CD4-positive, alpha-beta T cell treated with Interleukin-6 at 100 ng/mL for 8 hours (primary cell): ENCODE measurements at places on chromosomes 4 and X.

- DNase-seq, result no peak
These were observed 4.7 kb downstream of the FAM120C start for GRCh38 chrX:54178100-54178940.

GRCh38 chrX:72314881-72315280, 9.2 kb upstream of the CITED1 start:
- DNase-seq, result no peak

- no peak for DNase-seq
These were observed 38.0 kb downstream of the PTTG2 start for GRCh38 chr4:37998226-37998625.

DNA sequence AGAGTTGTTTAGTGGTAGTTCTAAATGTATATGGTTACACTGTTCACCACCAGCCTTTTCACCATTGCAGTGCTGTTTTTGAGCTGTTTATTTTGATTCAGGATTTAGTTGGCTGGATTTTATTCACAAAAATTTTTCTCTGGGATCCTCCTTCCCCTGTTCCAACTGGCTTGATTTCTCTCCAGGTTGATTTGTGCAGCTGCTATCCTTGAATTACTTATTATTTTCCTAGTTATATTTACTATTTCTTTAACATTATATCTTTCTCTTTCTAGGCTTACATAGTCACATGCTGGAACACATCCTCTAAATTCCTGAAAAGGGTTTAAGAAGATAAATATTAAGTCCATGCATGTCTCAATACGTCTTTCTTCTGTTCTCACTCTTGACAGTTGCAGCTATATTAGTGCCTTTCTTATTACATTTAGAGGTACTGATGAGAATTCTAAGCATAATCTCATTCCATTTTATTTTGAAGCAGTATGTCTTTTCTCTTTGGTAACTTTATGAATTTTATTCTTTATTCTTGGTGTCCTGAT, 82.2 kb downstream of the SUPT20HL2 start:
- DNase-seq, result no peak

DNA sequence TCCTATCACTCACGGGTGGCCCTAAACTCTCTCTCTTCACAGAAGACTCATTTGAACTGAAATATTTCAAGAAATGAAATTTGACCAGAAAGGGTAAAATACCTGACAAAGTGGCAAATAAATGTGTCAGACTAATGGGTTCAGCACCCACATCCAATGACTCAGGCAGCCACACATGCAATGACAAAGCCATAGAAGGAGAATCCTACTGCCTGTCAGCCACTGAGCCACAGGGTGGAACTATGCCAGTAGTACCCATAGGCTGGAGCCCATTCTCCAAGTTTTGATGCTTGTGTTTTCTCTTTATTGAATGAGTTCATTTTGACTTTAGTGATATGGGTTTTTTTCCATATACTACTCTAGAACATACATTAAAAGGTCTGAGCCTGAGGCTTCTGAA, 179.0 kb downstream of the BEND2 start:
- DNase-seq, result no peak

- no peak for DNase-seq
These were observed 109.4 kb downstream of the PDHA2 start for GRCh38 chr4:95949136-95949765.

DNA sequence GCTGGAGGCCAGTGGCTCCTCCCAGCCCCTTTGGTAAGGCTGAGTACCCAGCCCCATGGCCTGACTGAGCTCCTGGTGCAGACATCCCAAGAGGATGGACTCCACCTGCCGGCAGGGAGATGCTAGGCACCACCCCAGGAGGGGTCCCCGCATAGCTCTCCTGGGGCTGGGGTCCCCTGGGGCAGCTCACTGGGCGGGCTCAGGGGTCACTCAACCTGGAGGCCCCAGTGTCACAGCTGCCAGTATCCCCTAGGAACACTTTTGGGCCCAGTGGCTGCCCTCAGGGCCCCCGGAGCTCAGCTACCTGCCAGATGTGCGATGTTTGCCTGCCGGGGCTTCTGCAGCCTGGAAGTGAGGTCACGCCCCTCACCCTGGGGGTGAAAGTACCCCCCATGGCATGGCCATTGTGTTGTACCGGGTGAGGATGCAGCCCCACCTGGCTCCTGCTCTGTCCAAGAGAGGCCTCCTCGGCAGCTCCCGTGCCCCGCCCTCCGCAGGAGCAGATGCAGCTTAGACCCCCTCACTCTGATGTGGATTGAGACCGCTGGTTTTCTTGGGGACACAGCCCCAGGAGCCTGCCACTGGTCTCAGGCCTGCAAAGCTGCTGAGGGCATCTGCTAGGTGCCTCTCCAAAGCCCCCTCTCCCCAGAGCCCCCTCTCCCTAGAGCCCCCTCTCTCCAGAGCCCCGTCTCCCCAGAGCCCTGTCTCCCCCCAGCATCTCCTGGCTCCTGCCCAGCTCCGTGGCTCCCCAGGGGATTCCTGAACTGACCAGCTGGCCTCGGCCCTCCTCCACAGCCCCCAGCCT, 6.7 kb upstream of the HGFAC start:
- DNase-seq, result no peak

- no peak for DNase-seq
These were observed 1118.7 kb downstream of the SH3BGRL start for GRCh38 chrX:82320569-82320968.

- DNase-seq, result peak; percentile 62
These were observed 21.0 kb upstream of the DCTD start for GRCh38 chr4:182938205-182938645.

GRCh38 chr4:83546786-83547185, 10.9 kb downstream of the GPAT3 start:
- DNase-seq, result no peak

GRCh38 chr4:4320528-4320927, 30.5 kb downstream of the ZBTB49 start:
- no peak for DNase-seq

- no peak for DNase-seq
These were observed 26.8 kb upstream of the SPARCL1 start for GRCh38 chr4:87555773-87556619.

- DNase-seq, result no peak
These were observed 648.6 kb upstream of the AGA start for GRCh38 chr4:178090640-178091411.

GRCh38 chrX:338281-338835, 19.8 kb upstream of the GTPBP6 start:
- DNase-seq, result no peak

DNA sequence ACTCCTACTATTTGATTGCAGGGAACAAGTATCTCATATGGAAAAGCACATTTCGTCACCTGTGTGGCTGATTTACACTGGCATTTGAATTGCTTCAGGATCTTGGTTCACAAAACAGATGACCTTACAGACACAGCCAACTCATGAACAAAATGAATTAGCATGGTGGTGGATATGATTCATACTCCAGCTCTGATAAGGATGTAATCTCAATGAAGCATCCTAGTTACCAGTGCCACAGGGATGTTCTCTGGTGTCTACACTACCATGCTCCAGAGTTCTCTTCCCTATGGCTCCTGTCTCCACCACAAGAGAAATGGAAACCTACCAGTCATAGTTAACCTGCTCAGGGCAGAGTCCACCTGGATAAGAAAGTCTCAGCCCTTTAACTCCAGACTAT, 40.7 kb downstream of the TEC start:
- DNase-seq, result no peak

- DNase-seq, result no peak
These were observed 97.6 kb upstream of the BCOR start for GRCh38 chrX:40195368-40195767.

DNA sequence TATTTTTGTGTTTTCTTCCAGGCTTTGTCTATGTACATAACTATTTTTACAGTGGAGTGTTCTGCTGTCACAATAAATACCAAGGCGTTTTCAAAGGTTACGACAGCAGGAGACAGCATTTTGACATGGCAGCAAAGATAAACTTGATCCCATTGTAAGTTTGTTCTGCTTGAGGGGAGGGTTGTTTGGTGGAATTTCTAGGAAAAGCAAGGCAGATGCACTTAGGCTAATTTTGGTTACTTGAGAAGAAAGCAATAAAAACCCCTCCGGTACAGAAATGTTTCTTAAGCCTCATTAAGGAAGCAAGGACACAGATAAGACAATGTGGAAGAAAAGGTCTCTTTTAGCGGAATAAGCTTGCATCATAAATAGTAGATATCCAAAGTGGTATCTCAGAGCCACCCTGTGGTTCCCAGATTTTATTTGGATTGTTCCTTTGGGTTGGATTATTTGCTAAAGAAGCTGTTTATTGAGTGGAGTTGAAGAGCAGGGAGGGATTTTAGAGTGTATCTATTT, 54.3 kb downstream of the CLCN5 start:
- no peak for DNase-seq

DNA sequence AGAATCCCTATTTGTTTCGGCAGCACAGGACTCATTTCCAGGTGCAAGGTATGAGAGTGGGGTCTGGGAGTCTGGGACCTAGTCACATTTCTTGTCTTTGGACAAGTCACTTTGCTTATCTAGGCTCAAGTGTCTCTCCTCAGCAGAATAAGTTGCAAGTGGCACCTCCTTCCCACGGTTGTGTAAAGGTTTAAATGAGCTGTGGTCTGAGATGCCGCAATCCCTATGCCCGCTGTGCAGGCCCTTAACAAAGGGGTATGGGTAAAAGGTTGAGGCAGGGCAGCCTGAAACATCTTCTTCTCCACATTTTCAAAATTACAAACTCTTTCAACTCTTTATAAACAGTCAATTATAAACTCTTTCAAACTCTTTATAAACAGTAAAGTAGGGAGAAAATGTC, 93.7 kb downstream of the RTL5 start:
- DNase-seq, result no peak

- peak; percentile 38 for DNase-seq
These were observed 215.2 kb upstream of the PSAPL1 start for GRCh38 chr4:7649741-7650531.

DNA sequence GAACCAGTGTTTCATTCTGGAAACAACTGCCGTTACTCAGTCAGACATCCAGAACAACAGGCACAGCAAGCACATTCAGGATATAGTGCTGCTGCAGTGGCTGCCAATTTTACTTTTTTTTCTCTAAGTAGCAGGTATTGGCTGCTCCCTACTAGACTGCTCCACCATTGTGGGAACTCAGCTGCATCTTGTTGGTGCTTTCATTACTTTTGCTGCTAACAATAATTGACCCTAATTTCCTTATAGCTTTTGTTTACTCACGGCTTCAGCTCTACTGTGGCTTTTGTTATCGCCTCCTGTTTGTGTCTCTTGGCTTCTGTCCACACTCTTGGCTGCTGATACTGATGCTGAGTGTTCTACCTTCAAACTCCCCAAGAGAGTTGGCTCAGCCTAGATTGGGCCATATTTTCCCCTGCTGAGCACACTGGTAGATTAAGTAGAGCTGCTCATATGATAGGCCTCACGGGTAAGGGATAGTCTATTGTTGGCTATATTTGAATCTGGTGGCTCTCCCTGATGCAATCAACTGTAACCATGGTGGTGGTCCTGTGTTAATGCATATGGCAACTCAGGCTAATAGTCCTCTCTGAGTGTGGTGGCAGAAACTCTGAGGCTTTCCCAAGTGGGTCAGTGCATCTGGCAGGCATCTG, 44.5 kb upstream of the IL2 start:
- DNase-seq, result no peak

DNA sequence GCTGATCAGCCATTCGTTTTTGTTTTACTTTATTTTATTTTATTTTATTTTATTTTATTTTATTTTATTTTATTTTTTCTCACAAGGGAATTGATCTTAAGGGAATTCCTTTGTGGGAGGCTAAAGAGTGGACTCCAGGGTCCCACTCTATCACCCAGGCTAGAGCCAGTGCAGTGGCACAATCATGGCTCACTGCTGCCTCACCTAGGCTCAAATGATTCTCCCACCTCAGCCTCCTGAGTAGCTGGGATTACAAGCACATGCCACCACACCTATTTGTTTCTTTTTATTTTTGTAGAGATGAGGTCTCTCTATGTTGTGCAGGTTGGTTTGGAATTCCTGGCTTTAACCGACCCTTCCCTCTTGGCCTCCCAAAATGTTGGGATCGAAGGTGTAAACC, 17.5 kb upstream of the PABPC4L start:
- DNase-seq, result no peak

DNA sequence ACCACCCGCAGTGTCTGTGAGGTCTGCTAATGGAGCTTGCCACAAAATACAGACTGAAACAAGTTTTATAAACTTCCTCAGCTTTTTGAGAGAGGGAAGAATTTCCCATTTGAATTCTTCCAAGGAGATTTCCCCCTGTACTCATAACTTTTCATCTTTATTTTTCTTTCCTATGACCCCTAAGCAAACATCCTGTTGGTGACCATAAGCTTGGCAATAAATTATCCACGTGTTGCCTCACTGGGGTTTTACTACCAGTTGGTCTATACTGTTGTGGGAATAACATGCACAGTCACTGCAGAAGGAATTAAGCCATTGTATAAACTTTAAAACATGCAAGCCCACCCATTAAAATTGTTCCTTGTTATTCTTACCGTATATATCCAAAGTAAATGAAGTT, 86.2 kb downstream of the SLC39A8 start:
- no peak for DNase-seq

DNA sequence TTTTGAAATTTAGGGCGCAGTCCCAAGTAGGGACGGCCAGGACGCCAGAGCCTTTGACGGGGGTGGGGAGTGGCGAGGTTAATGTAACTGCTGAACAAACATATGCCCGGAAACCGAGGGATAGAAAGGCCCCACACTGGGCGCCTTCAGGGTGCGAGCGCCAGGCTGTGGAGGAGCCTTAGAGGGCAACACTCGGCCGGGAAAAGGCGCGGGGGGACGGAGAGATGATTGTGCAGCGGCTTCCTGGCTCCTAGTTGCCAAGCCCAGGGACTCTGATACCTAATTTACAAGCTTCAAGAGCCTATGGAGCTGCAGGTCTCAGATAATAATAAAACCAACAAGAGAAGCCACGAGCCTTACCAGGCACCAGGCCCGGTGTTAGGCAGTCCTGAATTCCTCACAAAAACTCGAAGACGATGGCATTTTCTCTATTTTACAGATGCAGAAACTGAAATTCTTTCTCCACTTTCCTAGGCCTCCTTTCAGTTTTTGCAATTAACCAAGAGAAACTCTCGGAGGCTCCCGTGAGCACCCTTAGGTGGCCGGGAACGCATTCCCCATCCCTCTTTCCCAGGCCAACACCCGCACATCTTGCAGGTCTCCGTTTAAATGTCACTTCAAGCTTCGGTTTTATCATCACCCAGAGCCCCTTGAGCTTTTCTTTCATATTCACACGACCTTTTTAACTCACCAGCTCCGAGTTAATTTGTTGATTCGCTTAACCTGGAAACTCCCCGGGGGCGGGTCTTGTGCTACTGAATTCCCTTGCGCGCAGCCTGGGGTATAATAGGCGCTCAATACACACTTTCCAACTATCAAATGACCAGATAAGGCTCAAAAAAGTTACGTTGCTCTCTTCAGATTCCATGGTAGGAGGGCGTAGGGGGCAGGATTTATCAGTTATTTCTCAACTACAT, 6.4 kb upstream of the GSX2 start:
- DNase-seq, result no peak

DNA sequence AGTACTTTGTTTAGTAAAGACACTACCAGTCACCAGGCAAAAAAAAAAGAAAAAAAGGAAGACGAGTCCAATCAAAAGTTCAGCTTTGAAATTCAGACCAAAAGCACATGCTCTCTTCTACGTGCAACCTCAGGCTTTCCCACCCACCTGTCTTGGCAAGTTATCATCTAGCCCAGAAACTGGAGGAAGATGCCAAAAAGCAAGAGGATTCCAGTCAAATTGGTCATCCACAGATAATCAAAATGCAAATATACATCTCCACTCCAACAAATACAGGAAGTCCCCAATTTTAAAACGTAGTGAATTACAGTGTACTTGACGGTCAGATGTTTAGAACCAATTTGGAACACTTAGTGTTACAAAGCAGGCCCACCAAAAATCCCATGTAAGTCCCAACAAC, 96.5 kb downstream of the PALLD start:
- DNase-seq, result no peak

- DNase-seq, result peak; percentile 38
These were observed at the start of gene ZDHHC15 for GRCh38 chrX:75522565-75523431. TSS of gene ZDHHC15 (minus strand) at chrX:75523037. CDS start at chrX:75523024, 13 bp downstream.
